ENCODE measurements at places on chromosomes 3 and 15.

GRCh38 chr3:189961522-189962161 lies 159.1 kb downstream of the P3H2 start:
- H3K4me1 ChIP-seq = peaks cover 3% of the 10 kb centered on the region
- no peaks in the 10 kb centered on the region for H3K36me3 ChIP-seq
- no peak overlapping the region for H3K27ac ChIP-seq
- DNase-seq = peak; percentile 73

GRCh38 chr3:9402410-9403228 lies 5.2 kb downstream of the SETD5 start:
- no peak overlapping the region for H3K4me3 ChIP-seq
- H3K27ac ChIP-seq = no peak overlapping the region
- no peaks in the 10 kb centered on the region for H3K27me3 ChIP-seq
- H3K36me3 ChIP-seq = peaks cover 17% of the 10 kb centered on the region

DNA sequence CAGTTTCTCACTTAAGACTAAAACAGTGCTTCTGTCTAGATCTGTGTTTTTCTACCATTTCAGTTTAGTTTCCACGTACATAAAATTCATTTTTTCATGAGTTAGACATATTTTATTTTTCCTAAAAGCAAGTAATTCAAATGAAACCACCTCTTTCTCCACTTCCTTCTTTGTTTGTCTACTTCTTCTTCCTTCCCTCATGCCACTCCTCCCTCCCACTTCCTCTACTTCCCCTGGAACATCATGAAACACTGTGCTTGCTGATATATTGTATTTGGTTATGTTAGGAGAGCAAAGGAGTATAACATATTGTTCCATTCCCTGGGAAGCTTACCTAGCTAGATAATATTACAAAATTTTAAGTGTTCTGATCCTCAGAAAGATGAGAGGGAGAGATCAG lies 36.7 kb upstream of the GOLGA8B start:
- H3K27me3 ChIP-seq = peaks cover 17% of the 10 kb centered on the region
- peaks cover 4% of the 10 kb centered on the region for H3K4me1 ChIP-seq
- no peak for DNase-seq
- no peak overlapping the region for H3K4me3 ChIP-seq
- H3K36me3 ChIP-seq = no peaks in the 10 kb centered on the region

- DNase-seq = no peak
- no peak overlapping the region for H3K4me3 ChIP-seq
- H3K4me1 ChIP-seq = no peaks in the 10 kb centered on the region
- H3K27ac ChIP-seq = no peak overlapping the region
Measured at GRCh38 chr3:122111974-122112373, 56.8 kb downstream of the CD86 start.

GRCh38 chr15:96428742-96429141 lies 98.2 kb downstream of the NR2F2 start:
- H3K4me3 ChIP-seq = no peak overlapping the region
- H3K27ac ChIP-seq = no peak overlapping the region
- no peaks in the 10 kb centered on the region for H3K4me1 ChIP-seq
- H3K36me3 ChIP-seq = no peaks in the 10 kb centered on the region

- H3K36me3 ChIP-seq = no peaks in the 10 kb centered on the region
- no peak overlapping the region for H3K4me3 ChIP-seq
- DNase-seq = no peak
- H3K27me3 ChIP-seq = no peaks in the 10 kb centered on the region
Measured at GRCh38 chr3:180295811-180296210, 259.1 kb upstream of the PEX5L start.

- H3K27me3 ChIP-seq = no peaks in the 10 kb centered on the region
- H3K27ac ChIP-seq = no peak overlapping the region
- no peaks in the 10 kb centered on the region for H3K36me3 ChIP-seq
- no peak for DNase-seq
- no peaks in the 10 kb centered on the region for H3K4me1 ChIP-seq
Measured at GRCh38 chr3:190807719-190808375, 54.6 kb downstream of the GMNC start.

- no peak overlapping the region for H3K4me3 ChIP-seq
- H3K27ac ChIP-seq = no peak overlapping the region
- H3K4me1 ChIP-seq = no peaks in the 10 kb centered on the region
Measured at GRCh38 chr15:85760531-85761371, 34.0 kb downstream of the KLHL25 start.

DNA sequence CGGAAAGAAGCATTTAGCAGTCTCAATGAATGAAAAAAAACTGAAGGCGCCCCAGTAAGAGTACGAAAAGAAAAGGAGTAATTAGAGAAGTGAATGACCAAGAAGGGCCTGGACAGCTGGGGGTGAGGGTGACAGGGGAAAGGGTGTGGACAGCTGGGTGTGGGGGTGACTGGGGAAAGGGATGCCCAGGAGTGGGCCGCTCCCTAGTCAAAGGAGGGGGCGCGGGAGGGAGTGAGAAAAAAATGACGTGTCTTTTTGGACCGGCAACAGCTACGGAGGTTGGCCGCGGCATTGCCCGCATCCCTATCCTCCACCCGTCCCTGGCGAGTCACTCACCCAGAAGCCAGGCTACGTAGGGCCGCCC lies 274 bp upstream of the ZCWPW2 start:
- no peak for DNase-seq
- no peaks in the 10 kb centered on the region for H3K27me3 ChIP-seq
- peak overlapping the region; percentile 90 for H3K4me3 ChIP-seq
- H3K4me1 ChIP-seq = peaks cover 52% of the 10 kb centered on the region

GRCh38 chr3:11481556-11481955 lies 162.2 kb downstream of the VGLL4 start:
- H3K36me3 ChIP-seq = no peaks in the 10 kb centered on the region
- H3K27ac ChIP-seq = no peak overlapping the region
- H3K27me3 ChIP-seq = no peaks in the 10 kb centered on the region
- H3K4me1 ChIP-seq = no peaks in the 10 kb centered on the region

GRCh38 chr3:60064210-60065178 lies 1014.7 kb upstream of the CFAP20DC start:
- no peaks in the 10 kb centered on the region for H3K27me3 ChIP-seq
- DNase-seq = no peak
- no peak overlapping the region for H3K4me3 ChIP-seq
- peaks cover 72% of the 10 kb centered on the region for H3K36me3 ChIP-seq
- H3K4me1 ChIP-seq = peaks cover 83% of the 10 kb centered on the region
- peak overlapping the region; percentile 90 for H3K27ac ChIP-seq

- H3K36me3 ChIP-seq = peaks cover 4% of the 10 kb centered on the region
- DNase-seq = no peak
- H3K27me3 ChIP-seq = no peaks in the 10 kb centered on the region
- peak overlapping the region; percentile 95 for H3K27ac ChIP-seq
- peak overlapping the region; percentile 92 for H3K4me3 ChIP-seq
Measured at GRCh38 chr3:17741621-17742101, 770 bp downstream of the TBC1D5 start.
